Esophagus squamous epithelium (tissue), 5 donors: ENCODE measurements at places on chromosomes 16 and 17.

- no peak for DNase-seq
Measured at GRCh38 chr17:74770498-74771318, 5.4 kb downstream of the NAT9 start.

DNA sequence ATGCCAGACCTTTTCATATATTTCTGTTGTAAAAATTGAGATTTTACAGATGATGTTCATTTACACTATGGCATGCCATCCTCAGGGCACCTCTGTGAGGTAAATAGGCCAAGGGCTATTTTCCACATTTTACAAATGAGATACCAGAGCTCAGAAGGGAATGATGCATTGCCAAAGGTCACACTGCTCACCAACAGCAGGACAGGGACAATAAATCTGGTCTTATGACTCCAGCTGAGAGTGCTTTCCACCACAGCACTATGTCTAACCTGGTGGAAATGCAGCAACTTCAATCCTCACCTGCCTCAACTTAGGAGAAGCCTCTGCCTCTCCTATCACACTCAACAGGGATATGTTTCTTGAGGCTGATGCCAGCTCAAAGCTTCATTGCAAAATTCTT lies 40.6 kb downstream of the GRIN2A start:
- DNase-seq, result no peak

DNA sequence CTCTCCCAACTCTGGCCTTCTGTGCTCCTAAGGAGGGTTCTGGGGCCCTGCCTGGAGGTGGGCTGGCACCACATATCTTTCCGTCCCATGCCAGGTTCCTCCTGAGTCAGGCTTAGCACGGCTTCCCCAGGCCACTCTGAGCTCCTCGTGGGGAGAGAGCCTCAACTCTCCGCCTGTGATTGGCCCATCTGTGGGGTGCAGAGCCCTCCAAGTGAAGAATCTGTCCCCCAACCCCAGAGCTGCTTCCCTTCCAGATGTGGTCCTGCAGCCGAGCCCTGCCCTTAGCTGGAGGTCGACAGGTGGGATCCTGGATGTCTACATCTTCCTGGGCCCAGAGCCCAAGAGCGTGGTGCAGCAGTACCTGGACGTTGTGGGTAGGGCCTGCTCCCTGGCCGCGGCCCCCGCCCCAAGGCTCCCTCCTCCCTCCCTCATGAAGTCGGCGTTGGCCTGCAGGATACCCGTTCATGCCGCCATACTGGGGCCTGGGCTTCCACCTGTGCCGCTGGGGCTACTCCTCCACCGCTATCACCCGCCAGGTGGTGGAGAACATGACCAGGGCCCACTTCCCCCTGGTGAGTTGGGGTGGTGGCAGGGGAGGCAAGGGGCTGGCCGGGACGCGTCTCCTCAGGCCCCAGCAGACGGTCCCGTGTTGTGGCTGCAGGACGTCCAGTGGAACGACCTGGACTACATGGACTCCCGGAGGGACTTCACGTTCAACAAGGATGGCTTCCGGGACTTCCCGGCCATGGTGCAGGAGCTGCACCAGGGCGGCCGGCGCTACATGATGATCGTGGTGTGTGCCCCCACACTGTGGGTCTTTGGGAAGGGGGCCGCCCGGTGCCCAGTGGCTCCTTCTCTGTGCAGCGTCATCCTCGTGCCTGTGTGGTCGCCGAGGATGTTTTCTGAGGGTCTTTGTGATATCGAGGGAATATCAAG lies 6.9 kb downstream of the GAA start:
- no peak for DNase-seq

GRCh38 chr16:56247018-56247417 lies 55.7 kb downstream of the GNAO1 start:
- DNase-seq, result no peak
